Colonic mucosa (tissue), 4 donors: ENCODE measurements at places on chromosomes 1 and 21. TPM values are rescaled to one million over a fixed set of nuclear protein-coding genes. Genes with fewer than 3 reads are reported as not detected.

GRCh38 chr1:64814427-64814826 is 69.6 kb downstream of the RAVER2 start:
- no peak for DNase-seq

DNA sequence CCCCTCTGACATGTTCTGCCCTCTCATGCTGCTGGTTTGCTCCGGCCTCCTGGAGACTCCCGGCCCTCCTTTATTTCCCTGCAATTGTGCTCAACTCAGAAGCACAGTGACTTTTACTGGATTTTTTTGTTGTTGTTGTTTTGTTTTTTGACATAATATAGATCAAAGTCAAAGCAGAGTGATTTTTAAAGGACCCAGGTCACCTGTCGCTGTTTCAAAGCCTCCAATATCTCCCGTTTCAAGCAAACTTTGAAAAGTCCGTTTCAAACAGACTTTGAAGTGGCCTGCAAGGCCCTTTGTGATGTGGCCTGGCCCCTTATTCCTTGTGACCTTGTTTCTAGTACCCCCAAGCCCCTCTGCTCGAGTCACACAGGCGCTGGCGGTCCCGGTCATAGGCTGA is 58.1 kb downstream of the TBCE start:
- no peak for DNase-seq

DNA sequence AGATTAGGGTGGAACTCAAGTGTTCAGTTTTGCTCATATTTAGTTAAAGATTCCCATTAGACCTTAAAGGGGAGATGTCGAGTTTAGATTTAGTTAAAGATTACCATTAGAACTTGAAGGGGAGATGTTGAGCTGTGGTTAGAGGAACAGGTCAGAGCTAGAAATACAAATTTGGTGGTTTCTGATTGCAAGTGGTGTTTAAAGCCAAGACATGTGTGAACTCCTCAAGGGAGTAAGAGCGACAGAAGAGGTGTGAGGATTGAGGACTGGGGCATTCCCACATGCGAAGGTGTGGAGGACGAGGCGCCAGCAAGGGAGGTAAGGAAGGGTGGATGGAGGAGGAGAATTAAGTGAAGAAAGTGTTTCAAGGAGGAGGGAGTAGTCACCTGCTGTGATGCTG is 168.6 kb downstream of the IER5 start:
- no peak for DNase-seq

- no peak for DNase-seq
These were observed 42.7 kb upstream of the SLC16A1 start for GRCh38 chr1:112998592-112999235.

DNA sequence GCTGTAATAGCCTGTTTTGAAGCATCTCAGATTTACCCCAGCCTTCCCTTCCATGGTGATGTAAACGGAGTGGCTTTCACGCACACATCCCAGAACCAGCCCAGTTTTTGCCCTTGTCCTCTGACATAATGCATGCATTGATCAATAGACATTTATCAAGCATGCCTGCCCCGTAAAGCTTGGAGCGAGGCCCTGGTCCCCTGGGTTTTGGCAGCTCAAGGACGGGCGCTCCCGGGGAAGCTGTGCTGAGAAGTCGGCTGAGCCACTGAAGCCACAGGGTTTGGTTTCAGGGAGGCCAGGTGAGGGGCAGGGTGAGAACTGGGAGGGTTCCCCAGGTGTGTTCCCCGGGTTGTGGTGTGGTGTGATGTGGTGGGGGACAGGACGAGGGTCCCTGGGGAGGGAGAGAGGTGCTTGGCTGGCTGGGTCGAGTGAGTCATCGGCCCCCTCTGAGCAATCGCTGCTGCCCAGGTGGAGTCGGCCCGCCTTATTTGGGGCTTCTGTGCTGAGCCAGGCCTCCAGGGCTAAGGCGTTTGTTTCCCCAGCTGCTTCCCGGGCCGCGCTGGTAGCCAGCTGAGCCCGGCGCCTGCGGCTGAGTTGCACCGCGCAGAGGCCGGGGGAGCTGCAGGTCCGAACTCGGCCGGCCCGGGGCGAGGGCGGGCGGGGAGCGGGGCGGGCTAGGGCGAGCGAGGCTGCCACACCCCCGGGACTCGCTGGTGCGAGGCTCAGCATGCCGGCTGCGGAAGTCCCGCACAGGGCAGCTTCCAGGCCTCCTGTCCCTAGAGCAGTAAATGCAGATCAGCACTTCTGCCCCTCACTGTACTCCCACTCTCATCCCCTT is 23.6 kb downstream of the ATP2B4 start:
- peak; percentile 66 for DNase-seq

Gene FCN3
- 1.5 TPM for total RNA-seq

DNA sequence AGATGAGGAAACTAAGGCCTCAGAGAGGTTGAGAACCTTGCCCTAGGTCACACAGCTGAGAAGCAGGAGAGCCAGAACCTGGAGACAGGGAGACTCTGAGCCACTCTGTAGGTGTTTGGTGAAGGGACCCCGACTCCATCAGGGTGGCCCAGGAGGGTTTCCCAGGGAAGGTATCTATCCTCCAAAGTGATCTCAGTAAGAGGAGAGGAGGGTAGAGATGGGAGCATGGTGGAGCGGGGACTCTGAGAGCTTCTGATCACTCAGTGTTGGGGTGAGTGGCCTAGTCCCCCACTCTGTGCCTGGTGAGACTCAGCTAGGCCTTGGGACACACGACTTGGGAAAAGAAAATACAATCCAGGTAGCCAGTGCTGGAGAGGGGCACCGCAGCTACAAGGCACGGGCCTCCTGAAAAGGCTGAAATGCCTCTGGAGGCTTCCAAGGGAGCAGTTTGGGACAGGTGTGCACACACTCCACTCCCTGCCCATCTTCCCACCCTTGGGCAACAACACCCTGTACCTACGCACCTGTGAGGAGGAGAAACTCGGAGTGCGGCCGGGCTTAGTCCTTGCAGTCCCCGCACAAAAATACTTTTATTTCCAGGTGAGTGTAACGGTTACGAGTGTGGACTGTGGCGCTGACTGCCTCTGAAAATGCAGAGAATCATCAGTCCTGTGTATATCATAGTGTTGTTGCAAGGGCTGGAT is 80.8 kb downstream of the CAMK2N1 start:
- DNase-seq = no peak

Gene MSH4
- 0.16 TPM for total RNA-seq

- DNase-seq = no peak
These were observed 8.7 kb downstream of the FGR start for GRCh38 chr1:27626031-27626935.

- no peak for DNase-seq
These were observed 26.2 kb upstream of the TADA1 start for GRCh38 chr1:166902279-166902678.

GRCh38 chr1:230050973-230051735 is 15.9 kb upstream of the GALNT2 start:
- no peak for DNase-seq

DNA sequence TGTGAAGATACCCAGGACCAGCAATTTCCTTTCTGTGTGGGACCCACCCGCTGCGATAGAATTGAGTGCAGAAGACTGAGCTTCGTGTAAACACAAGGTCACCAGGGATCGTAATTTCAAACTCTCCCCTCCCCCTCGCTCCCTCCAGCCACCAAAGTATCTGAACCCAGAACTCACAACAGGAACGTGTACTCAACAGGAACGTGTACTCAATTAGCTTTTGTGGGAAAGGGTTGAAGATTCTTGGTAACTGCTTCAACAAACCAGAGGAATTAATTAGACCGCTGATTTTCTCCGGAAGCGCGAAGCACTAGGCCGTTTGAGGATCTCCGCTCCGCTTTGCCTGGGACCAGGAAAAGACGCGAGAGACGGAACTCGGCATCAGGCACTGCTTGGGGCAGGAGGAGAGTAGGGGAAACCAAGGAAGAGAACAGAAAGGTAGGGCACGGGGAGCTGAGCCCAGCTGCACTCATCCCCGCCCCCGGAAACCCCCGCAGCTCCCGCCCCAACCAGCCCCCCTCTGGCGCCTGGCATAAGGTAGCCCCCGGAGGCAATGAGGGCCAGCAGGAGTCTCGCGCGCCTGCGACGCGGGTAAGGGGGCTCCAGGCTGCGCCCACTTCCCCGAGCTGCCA is 453 bp downstream of the DRAM2 start:
- peak; percentile 72 for DNase-seq

Gene FCRLA
- 0.50 TPM for total RNA-seq

DNA sequence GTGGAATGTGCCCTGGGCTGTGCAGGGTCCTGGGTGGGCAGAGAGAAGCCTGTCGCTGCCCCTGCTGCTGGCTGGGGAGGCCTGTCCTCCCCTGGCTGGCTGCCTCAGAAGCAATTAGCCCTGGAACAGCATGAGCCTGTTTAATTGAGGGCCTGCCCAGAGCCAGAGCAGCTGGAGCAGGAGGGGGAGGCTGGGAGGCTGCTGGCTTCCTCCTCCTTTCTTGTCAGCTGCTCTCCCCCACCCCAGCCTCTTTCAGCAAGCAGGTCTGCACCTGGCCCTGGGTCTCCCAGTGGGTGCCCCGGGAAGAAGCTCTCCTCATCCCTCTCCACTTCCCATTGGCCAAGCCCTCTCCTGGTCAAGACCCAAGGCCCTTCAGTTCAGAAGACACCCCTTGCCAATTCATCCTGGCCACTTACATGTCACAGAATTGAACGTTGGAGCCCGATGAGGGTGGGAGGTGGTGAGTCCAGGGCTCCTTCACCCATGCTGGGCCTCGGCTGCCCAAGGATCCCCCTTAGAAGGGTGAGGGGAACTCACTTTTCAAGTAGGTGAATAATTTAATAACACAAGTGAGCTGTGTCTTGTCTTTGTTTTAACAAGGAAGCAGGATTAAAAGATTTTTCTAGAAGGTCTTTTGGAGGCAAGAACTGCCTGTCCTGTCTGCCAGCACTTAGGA is 13.2 kb downstream of the AMPD2 start:
- peak; percentile 48 for DNase-seq

Gene GBP6
- not detected for total RNA-seq

DNA sequence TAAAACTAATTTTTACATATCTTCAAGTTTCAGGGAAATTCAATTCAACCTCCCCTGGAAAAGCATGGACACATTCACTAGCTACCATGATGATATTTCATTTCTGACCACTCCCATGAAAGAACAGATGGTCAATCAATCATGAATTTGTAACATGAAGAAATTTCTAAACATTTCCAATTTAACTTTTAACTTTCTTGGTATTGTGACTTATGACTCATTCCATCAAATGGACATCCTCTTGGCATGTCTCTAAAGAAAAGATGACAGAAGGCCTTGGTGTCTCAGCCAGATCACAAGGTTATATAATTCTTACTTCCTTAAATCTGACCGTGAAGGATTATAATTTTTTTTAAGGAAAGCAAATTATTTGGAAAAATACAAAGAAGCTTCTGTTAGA is 10.5 kb upstream of the MCOLN3 start:
- DNase-seq = no peak

- DNase-seq = peak; percentile 46
These were observed 29.3 kb downstream of the TNNT2 start for GRCh38 chr1:201348211-201348566.

DNA sequence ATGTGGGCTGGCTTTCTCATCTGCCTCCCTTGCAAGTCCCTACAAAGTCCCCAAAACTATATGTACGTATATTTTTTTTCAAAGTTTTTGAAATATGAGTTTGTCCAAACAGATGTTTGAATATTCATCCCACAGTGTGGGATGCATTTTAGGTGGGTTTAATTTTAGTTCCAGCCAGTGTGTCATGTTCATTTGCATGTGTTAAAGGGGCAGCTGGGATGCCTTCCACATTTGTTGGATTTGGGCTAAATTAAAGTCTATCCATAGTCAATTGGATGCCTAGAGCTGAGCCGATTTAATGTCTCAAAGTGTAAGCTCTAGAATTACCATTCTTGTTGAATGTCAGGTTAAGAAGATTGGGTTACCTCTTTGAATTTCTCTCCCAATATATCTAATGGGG is 139.2 kb downstream of the GALNT2 start:
- DNase-seq = peak; percentile 11

Gene S1PR1
- total RNA-seq = 10.7 TPM

- DNase-seq = no peak
These were observed 45.8 kb downstream of the RPS6KA1 start for GRCh38 chr1:26575348-26575747.

Gene PCP4
- total RNA-seq = 6.5 TPM

DNA sequence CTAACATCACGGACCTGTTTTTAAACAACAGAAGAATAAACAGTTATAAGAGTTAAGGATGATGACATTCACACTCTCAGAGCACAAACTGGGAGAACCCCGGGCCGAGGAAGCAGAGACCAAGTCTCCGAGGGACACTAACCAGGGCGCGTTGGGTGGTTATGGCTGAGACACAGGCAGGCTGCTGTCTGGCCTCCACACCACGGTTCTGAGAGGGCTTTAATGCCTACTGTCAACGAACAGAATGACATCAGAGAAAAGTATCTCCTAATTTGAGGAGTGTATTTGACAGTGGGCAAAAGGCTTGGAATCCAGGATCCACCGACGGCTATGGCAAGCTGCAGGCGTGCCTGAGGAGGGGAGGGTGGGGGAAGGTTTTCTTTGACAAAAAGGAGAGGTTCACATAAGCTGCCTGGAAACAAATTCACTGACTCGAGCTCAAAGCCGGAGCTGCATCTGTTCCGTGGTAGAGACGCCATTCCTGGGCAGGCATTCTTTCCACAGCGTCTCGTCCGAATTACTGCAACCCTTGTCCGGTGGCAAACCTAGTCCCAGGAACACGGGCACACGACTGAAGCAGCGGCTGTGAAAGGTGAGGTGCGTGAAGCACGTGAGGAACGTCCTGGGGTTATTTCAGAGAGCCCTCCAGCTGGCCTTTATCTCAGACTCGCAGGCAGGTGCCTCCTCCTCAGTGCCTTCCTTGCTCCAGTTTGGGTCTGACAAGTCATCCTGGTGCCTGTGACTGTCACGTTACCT is 9.4 kb downstream of the POFUT2 start:
- DNase-seq = no peak
